ENCODE measurements at places on chromosomes 4 and X.

GRCh38 chr4:42588909-42589308 lies 68.0 kb downstream of the ATP8A1 start:
- DNase-seq, result no peak

DNA sequence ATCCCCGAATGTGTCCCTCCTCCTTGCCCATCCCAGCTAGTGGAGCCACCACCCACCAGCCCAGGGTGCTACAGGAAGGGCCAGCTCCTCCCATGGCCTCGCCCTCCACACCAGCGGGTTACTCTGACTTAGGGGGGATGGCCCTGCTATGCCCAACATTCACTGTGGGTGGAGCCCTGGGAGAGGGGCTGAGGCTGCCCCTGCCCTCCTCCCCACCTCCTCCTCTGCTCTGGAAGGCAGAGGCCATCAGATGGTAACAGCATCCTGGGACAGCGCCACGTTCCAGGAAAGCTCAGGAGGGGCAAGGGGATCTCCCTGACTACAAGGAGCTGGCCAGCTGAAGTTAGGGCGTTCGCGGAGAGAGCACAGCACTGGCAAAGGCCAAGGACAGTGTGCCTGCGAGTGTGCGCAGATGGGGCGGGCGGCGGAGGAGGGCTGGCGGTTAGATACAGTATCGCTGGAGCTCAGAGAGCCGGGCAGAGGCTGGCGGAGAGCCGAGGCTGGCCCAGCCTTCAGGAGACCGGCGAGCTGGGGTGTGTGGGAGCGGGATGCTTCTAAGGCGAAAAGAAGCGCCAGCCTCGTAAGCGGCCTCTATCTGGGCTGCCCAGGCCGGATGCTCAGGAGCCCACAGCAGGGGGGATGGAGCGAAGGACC lies 1.5 kb downstream of the JAKMIP1 start:
- DNase-seq, result no peak

DNA sequence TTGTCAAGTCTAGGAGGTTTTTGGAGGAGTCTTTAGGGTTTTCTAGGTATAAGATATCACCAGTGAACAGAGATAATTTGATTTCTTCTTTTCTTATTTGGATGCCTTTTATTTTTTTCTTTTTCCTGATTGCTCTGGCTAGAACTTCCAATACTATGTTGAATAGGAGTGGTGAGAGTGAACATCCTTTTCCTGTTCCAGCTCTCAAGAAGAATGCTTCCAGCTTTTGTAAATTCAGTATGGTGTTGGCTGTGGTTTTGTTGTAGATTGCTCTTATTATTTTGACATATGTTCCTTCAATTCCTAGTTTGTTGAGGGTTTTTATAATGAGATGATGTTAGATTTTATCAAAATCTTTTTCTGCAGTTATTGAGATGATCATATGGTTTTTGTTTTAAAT lies 165.6 kb upstream of the WDFY3 start:
- no peak for DNase-seq

DNA sequence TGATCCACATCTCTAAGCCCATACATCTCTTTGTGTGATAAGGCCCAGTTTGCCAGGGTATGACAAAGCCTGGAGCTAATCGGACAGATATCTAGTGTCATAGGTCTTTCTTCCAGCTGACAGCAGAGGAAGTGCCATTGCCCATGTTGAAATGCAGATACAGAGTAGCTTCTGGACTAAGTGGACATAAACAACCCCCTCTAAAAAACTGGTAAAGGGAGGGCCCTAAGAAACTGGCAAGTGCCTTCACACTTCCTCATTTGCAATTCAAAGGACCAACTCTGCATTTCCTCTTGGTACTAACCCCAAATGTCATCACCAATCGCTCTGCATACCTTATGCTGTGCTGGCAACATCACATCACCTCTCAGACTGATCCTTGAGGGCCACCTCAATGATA lies 20.8 kb downstream of the ARHGEF6 start:
- no peak for DNase-seq

- no peak for DNase-seq
Observed at GRCh38 chr4:119206178-119206577, 6.3 kb upstream of the USP53 start.

DNA sequence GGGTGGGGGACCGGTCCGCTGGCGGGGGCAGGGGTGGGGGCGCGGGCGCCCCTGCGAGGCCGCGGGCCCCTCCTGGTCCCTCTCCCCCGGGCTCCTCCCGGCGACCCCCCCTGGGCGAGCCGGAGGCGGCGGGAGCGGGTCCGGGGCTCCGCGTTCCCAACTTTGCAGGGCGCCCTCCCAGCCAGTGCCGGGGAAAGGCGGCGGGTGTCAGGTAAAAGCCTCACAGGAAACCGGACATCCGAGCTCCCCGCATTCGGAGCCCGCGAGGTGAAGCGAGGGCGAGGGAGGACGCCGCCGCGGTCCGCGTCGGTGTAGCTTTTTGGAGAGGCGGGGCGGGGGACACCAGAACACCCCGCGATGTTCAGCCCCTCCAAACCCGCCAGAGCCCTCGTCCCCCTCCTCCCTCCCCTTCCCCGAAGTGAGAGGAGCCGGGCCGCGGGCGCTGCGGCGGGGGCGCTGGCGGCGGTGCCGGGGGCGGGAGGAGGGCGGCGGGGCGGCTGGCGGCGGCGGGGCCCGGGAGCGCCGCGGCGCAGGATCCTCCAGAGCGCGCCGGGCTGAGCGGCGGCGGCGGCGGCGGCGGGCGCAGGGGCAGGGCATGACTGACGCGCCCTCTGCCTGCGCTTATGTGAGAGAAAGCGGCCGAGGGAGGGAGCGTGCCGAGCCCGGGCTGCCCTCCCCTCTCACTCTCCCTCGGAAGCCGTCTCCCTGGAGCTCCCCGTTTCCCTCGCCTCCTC lies at the start of gene VEGFC:
VEGFC (minus strand) TSS at position 597 of the 734 bp plus-strand sequence. CDS start 611 bp downstream, outside the sequence.
- DNase-seq, result peak; percentile 85

GRCh38 chr4:138915756-138916155 lies 99.8 kb upstream of the NOCT start:
- DNase-seq, result no peak

GRCh38 chr4:3464911-3465697 lies 2.0 kb downstream of the DOK7 start:
- no peak for DNase-seq

DNA sequence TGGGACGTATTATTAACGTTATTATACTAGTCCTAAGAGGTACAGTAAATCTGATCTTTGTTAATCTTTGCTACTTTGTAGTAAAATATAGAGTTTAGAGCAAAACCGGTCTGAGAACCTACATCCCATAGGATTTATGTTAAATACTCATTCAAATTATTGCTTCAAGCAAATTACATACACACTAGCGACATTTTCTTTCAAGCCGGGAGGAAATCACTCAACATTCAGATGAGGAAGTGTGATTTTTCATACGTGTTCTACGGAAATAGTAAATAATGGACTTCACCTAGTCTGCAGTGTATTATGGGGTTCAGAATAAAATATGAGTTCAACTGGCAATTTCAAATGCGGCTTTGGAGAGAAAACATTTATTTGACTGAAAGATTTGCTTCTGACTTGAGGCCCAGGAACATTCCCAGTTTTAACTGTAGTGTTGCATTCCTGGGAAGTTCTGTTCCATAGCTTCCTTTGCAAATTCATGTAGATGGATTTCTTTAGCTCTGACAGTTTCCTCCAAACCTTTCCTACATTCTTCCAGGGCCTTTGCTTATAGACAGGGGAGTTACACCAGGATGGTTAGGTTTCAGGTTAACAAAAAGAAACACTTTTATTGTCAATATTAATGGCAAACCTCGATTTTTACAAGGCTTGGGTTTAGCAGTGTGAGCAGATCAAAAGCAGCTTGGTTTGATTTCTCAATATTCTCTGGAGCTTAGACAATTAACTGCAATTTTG lies 5.3 kb upstream of the HAND2 start:
- no peak for DNase-seq

- DNase-seq, result peak; percentile 89
Observed at GRCh38 chr4:127162741-127163140, 470.0 kb upstream of the INTU start.

DNA sequence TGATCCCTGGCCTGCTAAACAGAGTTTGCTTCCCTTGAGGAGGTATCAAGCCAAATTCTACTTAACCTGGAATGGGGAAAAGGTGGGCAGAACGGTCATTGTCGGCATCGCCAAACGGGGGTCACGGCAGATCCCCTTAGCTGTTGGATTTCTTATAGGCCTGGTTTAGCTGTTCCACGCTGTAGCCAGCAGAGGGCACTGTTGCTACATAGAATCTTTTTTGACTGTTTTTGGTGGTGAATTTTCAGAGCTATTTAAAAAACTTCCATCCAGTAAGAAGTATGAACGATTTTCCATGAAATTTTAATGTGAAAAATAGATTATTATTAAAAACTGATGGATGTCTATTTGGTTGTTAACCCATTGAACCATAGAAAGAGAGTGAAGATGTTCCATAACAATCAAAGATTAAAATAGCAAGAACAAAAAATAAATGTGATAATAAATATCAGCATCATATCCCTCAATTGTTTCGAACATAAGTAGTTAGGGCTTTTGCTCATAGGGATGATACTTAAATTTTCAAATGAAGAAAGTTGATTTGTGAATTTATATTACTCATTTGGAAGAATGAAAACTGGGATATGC lies 56.6 kb downstream of the LINC00632 start:
- peak; percentile 65 for DNase-seq

DNA sequence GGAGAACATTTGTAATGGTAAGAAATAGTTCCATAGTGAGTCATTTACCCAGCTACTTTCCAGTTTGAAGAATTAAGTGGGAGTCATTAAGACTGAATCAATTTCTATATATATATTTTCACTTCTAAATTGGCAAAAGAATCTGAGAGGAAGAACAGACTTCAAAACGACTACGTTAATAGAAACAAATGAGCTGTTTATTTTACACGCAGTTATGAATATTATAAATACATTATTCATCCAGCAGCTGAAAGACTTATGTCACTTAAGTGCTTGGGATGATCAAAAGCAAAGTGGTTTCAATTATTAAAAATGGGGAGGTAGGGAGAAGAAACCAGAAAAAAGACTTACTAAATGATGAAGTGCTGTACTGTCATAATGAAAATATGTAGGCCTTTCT lies 260.5 kb upstream of the DDX53 start:
- DNase-seq, result peak; percentile 29

GRCh38 chr4:111519683-111520082 lies 625.6 kb upstream of the FAM241A start:
- no peak for DNase-seq

GRCh38 chr4:168854350-168854921 lies 155.6 kb downstream of the CBR4 start:
- peak; percentile 74 for DNase-seq

DNA sequence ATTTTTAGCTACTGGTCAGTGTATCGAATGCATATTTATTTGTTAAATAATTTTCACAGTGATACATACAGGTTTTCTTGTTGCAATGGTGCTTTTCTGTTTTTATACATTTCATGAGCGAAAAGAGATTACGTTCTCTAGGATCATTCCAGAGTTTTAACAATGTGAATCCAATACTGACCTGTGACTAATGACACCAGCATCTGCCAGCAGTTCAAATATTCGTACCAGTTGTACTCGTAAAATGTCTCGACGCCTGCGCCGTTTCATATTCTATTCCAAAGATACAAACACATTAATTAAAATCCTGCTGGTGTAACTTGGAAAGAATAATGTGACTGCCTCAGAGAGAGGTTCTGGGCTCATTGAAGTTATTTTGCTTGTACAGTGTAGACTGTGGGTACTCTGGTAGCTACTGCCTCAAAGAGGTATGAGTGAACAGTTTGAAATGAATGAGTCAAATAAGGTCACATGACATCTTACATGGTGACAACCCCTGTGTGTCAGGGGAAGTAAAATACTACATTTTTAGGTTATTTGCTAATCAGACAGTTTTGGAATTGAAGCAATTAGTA lies 80.7 kb downstream of the ZAR1 start:
- DNase-seq, result peak; percentile 61

- DNase-seq, result no peak
Observed at GRCh38 chrX:118508221-118508620, 12.6 kb downstream of the DOCK11 start.

DNA sequence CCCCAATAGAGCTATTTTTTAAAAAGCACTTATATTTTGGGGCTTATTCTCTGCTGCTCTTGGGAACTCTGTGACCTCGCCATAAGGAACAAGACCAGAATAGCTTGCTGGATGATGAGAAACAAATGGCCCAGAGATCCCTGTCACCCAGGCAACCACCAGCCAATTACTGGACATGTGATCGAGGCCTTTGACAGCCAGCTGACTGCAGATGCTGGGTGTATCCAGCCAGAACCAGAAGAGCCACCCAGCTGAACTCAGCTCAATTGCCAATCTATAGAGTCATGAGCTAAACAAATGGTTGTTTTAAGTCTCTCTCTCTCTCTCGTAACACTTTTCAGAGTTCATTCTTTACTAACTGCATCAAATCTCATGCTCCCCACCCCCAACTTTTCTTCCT lies 24.4 kb upstream of the CITED1 start:
- no peak for DNase-seq

DNA sequence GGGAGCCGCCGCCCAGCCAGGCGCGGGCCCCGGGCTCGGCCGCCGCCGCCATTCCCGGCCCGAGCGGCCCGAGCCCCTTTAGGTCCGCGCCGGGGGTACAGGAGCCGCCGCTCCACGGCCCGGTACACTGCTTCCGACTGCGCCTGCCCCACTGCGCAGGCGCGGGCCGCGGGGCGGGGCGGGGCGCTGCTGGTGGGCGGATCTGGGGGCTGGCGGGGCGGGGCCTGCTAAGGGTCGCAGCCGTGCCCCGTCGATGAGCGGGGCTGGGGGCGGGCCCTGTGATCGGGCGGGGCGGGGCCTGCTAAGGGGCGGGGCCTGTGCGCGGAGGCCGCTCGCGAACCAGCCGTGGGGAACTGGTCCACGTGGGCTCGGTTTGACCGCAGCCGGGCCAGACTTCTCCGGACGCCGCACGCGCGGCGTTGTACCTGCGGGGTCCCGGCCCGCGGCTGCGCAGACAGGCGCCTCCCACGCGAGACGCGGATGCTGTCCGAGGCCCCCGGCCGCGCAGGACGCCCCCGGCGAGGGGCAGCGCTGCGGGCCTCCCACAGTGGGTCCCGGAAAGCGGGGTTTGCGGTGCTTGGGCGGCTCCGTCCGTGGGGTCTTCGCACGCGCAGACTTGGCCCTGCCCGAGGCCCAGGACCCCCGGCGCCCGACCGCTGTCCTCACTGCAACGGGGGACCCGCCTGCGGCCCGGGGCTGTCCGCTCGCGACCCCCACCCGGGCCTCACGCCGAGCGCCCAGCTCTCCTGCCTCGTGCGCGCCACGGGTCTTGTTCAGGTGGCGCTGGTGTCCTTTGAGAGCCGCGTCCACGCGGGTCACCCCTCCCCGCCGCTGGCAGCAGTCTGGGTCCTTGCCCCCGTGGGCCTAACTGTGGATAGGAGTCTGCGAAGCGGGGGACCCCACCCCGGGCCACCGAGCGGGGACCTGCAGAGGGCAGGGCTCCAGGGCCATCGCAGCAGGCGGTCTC lies at the start of gene DGKQ:
DGKQ (minus strand) TSS at position 139 of the 967 bp plus-strand sequence; CDS start at position 52, 87 bp downstream.
- peak; percentile 84 for DNase-seq

GRCh38 chrX:72498782-72499181 lies 73.9 kb downstream of the HDAC8 start:
- peak; percentile 7 for DNase-seq

- no peak for DNase-seq
Observed at GRCh38 chr4:149752729-149753128, 62.9 kb downstream of the IQCM start.

DNA sequence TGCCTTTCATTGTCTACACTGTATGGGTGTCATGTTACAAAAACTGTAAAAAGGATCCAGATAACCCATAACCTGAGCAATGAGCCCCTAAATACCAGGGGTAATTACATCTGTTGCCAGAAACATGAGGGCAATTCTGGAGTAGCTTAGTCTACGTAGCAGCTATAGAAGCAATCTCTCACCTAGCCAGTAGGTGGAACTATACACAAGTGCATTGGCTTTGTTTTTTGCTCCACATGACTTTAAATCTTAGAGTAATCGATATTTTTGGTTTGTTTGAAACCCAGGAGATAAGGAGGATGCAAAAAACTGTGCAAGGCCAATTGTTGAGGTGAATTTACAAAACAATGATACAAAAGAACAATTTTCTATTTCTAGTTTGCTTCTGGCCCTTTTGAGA lies 57.5 kb downstream of the GPR82 start:
- peak; percentile 20 for DNase-seq
